ENCODE measurements at places on chromosomes 12 and 14.

GRCh38 chr12:45914090-45914489, 76.3 kb downstream of the SCAF11 start:
- DNase-seq = no peak

DNA sequence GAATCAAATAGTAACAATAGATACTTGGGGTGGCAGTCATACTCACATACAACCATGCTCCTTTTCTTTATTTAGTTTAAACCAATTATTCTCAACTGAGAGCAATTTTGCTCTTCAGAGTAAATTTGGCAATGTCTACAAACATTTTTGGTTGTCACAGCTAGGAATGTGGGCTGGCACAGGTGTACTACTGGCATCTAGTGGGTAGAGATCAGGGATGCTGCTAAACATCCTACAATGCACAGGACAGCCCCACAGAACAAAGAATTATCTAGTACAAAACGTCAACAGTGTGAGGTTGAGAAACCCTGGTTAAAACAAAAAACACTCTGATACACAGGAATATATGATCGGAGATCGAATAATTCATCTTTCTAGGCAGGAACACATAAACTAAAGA, 186.5 kb downstream of the NELL2 start:
- DNase-seq = no peak

GRCh38 chr14:102095231-102095870, 8.5 kb upstream of the HSP90AA1 start:
- DNase-seq = no peak

DNA sequence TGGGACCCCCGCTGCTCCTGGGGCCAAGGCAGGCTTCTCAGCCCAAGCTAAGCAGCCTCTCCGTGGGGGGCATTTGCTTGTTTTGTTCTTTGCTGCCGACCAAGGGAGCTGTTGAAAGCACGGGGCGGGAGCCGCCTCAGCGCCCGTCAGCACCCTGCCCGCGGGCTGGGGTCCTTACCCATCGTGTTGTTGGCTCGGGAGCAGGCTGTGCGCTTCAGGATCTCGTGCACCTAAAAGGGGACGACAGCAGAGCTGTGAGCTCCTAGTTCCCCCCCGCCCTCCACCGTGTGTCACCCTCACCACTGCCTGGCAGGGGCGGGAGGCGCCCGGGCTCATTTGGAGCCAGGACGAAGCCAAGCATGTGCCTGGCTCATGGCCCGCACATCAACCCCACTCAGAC, 117.5 kb downstream of the ANO2 start:
- no peak for DNase-seq

- DNase-seq = no peak
These were observed 7.0 kb upstream of the RASSF3 start for GRCh38 chr12:64603183-64603841.

- no peak for DNase-seq
These were observed 36.8 kb upstream of the PLEKHG6 start for GRCh38 chr12:6273541-6274230.

GRCh38 chr14:51323492-51323891, 83.4 kb downstream of the TMX1 start:
- no peak for DNase-seq

GRCh38 chr14:52422650-52423356, 108.7 kb downstream of the PTGER2 start:
- DNase-seq = no peak

DNA sequence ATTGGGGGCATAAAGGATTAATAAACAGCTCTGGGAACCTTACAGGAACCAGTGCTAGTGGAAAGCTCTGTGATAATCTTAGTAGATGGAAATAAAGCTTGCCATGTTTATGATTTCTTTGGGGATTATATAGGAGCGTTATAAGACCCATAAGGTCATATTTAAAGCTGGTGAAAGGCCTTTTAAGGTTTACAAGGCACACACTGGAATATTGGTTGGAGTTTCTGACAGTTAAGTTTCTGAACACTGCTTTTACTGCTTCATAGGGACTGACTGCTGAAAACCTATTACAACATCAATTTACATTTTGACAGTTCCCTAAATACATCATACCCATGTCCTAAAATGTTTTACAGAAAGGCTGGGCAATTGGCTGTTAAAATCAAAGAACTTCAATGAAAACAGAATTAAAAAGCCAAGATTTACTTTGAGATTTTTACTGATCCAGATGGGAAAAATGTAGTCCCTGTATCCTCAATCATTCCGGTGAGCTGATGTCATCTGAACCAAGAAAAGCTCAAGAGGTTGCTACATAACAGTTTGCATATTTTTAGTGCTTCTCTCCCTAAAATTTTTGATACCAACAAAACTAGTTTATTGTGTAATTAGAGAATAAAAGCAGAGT, 153.7 kb upstream of the IGF1 start:
- no peak for DNase-seq

- DNase-seq = no peak
These were observed 2.2 kb upstream of the ATXN3 start for GRCh38 chr14:92108345-92109254.

DNA sequence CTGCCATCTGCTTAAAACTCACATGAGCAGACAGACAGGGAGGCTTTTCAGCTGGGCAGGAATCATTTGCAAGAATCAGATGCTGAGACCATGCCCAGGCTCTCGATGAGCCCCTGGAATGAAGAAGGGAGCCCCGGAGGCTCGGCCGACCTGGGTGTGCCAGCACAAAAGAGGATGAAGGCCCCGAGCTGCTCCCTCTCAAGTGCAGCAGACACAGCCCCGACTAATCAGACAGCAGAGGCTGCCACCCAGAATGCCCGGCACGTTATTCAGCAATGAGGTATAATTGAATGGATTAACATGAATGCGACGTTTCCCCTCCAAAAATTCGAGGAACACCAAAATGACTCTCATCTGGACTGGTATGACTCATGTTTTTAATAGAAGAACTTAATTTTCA, 58.9 kb downstream of the BCL11B start:
- DNase-seq = no peak

- no peak for DNase-seq
These were observed 152.3 kb upstream of the DAAM1 start for GRCh38 chr14:59036134-59036533.

DNA sequence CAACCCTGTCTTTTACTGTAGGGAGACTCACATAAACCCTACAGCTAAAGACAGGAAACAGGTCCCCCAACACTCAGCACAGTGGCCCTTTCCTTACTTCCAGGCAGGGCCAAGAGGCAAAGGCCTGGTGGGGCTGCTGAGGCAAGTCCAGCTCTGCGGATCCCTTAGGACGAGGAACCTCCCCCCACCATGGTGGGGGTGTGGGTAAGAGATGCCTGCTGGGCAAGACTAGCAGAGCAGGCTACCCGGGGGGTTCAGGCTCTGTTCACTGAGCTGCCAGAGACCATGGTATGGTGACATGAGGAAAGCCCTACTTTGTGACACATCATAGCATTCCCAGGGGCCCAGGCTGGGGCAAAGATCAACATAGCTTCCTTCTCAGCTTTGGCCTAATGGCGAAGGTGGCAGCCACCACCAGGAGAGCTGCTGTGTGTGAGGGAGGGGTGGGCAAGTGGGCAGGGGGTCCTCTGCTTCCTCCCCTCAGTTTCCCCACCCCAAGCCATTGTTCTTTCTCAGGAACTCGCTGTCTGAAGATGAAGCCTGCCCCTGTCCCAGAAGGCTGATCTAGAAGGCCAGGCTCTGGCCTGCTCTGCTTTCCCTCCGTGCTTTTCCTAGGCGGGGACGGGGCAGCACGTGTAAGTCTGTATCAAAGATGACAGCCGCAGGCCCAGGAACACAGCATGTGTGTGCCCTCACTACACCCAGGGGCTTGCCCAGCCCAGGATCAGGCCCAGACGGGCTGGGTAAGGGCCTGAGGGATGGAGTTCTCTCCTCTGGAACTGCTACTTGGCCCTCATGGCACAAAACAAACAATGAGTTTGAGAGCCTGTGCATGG, 10.1 kb upstream of the TINF2 start:
- DNase-seq = no peak

GRCh38 chr14:96081767-96082400, 42.7 kb downstream of the C14orf132 start:
- no peak for DNase-seq

GRCh38 chr12:105956662-105957457, 181.9 kb downstream of the NUAK1 start:
- no peak for DNase-seq

GRCh38 chr12:132827763-132828703, 636 bp downstream of the GOLGA3 start:
- no peak for DNase-seq

- no peak for DNase-seq
These were observed 35.0 kb upstream of the MDM1 start for GRCh38 chr12:68367116-68367515.

- DNase-seq = no peak
These were observed 17.0 kb upstream of the WNT5B start for GRCh38 chr12:1611803-1612572.

DNA sequence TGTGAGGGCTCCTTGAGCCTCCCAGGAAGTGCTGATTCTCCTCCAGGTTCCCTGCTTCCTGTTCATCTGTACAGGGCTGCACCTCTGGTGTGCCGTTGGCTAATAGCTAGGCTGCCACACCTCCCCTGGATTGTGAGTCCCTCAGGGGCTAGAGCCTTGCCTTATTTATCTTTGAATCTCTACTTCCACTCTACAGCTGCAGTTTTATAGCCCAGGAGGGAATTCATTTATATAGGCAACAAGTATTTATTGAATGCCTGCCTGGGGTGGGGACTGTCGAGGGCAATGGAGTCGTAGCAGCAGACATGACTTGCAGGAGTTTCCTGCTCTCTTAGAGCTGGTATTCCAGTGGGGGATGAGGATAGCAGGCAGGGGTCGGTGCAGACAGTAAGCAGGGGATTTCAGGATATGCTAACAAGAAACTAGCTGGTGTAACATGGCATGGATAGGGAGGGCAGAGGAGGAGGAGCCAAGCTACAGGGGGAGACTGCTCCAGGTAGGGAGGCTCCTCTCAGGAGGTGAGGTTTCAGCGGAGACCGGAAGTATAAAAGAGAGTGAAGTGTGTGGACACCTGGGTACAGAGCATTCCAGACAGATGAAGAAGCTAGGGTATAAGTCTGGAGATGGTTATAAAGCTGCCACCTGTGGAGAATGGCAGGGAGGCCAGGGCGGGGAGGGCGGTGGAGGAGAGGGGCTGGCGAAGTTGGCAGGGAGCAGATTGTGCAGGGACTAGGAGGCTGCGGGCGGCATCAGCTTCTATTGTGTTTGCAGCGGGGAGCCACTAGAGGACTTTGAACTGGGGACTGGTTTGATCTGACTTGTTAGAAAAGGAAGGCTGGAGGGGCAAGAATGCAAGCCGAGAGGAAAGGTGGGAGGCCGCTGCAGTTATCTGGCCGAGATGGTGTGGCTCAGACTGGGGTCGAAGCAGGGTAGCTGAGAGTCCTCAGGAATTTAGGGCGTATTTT, 17.2 kb downstream of the USP30 start:
- no peak for DNase-seq

- no peak for DNase-seq
These were observed 439.3 kb upstream of the PRICKLE1 start for GRCh38 chr12:43028826-43029225.

GRCh38 chr12:57242329-57242690, 8.7 kb downstream of the STAC3 start:
- DNase-seq = no peak

- no peak for DNase-seq
These were observed 41.6 kb downstream of the CHST11 start for GRCh38 chr12:104498211-104498801.

DNA sequence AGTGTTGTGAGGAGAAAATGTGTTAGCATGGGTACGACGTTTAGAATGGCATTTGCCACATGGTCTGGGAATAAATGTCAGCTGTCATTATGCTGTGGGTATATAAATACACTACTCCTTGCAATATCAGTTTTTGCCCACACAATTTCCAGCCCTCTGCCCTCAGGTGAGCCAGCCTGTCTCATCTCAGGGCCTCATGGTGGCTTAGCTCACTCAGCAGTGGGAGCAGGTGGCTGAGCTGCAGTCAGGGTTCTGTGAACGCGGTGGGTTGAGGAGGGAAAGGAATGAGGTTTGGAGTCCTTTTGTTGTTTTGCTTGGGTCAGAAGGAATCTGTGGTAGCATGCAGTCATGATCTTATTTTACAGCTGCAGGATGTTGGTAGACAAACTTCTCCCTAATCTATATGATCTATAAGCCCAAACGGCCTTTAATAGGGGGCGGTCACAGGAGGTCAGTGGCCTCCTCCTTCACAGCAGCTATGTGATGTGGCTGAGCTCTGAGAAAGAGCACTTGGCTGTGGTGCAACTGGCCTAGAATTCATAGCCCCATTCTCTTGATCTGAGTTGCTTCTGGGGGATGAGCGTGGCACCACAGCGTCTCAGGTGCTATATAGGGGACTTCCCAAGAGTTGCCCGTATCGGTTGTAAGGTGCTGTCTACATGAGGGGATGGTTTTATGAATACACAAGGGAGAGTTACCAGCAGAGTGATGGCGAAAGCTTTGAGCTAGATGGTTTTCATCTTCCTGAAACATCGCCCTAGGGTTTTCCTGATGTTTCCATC, 27.8 kb upstream of the KCNA5 start:
- no peak for DNase-seq

GRCh38 chr14:24280797-24281460, 9.5 kb upstream of the RABGGTA start:
- DNase-seq = no peak

- no peak for DNase-seq
These were observed 236.9 kb upstream of the PLEKHG7 start for GRCh38 chr12:92465786-92466295.

GRCh38 chr14:25396128-25396527, 346.2 kb upstream of the STXBP6 start:
- DNase-seq = no peak

- DNase-seq = no peak
These were observed 20.5 kb downstream of the UBC start for GRCh38 chr12:124893792-124894516.

GRCh38 chr12:94977766-94978468, 25.6 kb downstream of the NDUFA12 start:
- DNase-seq = no peak

DNA sequence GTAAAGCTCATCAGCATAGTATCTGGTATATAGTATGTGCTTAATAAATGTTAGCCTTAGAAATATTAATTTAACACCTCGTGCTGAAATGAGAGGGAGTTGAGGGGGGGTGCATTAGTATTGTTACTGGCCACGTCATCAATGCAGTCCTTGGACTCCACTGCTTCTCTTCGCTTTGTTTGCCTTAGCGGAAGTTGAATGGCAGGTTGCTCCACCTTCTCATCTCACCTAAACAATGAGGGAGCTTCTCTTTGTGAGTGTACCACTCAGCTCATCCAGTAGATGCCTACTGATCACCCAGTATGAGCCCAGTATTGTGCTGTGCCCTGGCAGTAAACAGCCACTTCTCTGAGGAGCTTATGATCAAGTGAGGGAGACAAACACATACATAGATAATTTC, 4.5 kb downstream of the TMEM117 start:
- DNase-seq = no peak

Measured in CD8-positive, alpha-beta T cell (primary cell).